ENCODE measurements at places on chromosomes 4 and X. TPM values are rescaled to one million over a fixed set of nuclear protein-coding genes. Genes with fewer than 3 reads are reported as not detected.

The CPEB2 gene
- total RNA-seq: 7.1 TPM

GRCh38 chr4:84691170-84691691 lies 108.3 kb downstream of the CDS1 start:
- no peak for DNase-seq

DNA sequence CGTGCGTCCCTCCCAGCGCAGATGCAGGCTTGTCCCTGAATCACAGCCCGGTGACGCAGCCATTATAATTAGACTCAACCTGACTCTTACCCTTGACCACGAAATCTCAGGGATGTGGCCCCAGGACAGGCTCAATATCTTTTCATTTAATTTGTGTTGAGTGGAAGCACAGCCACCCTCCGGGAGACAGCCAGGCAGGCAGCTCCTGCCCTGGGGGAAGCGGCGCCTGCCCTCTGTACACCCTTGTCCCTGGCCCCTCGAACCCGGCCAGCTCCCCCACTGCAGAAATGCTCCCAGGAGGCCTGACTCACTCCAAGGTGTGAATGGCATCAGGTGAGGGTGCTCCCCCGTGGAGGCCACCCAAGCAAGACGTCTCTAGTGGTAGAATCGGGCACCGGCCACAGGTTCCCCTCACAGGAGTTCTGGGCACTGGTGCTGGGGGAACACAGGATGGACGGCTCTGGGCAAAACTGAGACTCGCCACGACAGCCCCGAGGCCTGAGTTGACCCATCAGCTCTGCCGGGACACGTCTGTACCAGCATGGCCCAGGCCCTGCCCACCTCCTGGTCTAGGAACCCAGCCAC lies 2.7 kb downstream of the CPLX1 start:
- DNase-seq: no peak

The FRAS1 gene
- total RNA-seq: 0.06 TPM

- DNase-seq: no peak
Observed at GRCh38 chrX:7985568-7985967, 58.4 kb upstream of the PNPLA4 start.

- no peak for DNase-seq
Observed at GRCh38 chr4:8510611-8511285, 69.4 kb upstream of the GPR78 start.

GRCh38 chrX:124035657-124036056 lies 74.2 kb downstream of the STAG2 start:
- no peak for DNase-seq

DNA sequence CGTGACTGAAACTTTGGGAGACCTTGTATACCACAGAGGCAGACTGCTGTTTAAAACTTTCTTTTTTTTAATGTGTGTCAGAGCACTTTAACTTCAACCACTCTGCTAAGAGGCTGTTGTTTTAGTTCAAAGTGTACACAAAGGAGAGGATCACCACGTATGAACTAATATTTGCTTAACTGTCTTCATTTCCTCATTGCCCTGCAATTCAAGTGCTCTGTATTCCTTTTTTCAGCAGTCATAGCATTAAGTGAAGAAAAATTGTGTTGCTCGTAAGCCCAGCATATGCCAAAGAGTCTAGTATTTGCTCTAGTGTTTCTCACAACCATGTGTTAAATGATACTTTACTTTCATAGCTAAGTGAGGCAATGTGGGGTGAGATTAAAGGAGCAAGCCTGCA lies 63.0 kb upstream of the HHIP start:
- DNase-seq: no peak

DNA sequence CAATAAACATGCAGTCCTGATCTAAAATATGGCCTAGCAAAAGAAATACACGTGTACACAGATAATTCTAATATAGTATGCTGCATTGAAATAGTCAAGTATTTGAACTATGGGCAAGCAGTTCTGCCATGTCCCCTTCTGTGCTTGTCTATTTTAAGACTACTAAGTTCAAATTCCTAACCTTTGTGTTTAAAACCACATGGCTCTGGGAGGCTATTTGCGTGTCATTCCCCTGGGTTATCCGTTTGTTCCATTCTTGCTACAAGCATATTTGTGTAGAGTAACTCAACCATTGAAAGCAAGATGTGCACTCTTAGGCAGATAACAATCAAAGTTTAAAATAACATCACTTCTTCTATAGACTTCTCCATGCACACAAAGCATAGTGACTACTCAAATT lies 25.4 kb upstream of the TBC1D1 start:
- DNase-seq: no peak

GRCh38 chrX:41085512-41085877 lies 250 bp downstream of the USP9X start:
- DNase-seq: peak; percentile 41

The MAGIX gene
- total RNA-seq: 1.2 TPM

The EMCN gene
- not detected for total RNA-seq

DNA sequence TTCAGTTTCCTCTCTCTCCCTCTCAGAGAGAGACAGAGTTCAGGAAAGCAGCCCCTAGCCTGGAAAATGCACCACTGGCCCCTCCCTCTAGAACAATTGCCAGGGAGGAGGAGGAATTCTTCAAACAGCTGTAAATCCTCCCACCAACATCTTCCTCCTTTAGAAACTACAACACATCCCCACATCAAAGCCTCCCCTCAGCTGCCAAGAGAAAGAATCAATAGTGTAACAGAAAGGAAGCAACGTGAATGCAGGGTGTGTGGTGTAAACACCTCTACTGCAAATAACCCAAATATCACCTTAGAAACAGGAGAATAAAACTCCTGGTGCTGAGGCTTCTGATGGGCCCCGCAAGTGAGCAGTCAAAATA lies 249.9 kb upstream of the GATB start:
- no peak for DNase-seq

The PNMA3 gene
- total RNA-seq: 3.3 TPM

DNA sequence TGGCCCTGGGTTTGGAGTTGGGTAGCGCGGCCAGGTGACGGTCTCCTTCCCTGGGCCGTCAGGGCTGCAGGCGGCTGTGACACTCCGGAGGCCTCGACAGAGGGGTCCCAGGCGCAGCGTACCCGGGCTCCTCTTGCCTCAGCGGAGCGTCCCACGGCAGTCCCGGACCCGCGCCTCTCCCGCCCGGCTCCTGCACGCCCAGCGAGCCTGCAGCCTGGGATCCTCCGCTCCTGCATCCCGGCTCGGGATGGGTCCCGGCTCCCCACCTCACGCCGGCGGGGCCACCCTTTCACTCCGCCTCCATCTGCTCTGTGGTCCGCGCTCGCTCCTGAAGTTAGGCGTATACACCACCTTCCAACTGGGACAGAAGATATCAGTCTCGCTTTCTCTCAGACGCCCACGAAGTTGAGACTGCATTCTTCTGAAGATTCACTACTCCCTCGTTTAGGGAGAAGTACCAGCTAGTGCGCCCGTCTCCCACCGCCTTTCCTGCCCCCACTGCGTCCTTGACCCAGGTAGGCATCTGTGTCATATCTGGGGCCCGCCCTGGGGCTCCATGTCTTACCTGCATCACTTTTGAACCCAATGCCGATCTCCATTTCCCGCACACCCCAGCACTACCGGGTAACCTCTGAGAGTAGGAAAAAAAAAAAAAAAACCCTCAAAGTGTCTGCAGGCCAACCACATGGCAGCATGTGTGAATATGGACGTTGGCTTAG lies 32.3 kb upstream of the KDR start:
- DNase-seq: no peak

DNA sequence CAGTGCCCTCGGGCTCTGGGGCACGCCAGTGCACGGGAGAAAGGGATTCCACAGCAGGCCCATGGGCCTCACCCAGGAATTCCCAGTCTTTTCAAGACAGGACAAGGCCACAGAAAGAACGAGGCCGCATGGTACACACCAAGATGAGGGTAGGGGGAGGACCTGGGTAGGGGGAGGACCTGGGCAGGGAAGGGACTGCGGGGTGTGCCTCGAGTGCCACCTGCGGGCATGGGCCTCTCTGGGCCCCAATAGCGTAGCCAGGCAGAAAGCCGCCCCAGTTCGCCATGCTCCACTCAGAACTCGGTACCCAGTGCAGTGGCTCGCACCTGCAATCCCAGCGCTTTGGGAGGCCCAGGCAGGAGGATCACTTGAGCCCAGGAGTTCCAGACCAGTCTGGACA lies 14.0 kb upstream of the DUSP9 start:
- DNase-seq: no peak

DNA sequence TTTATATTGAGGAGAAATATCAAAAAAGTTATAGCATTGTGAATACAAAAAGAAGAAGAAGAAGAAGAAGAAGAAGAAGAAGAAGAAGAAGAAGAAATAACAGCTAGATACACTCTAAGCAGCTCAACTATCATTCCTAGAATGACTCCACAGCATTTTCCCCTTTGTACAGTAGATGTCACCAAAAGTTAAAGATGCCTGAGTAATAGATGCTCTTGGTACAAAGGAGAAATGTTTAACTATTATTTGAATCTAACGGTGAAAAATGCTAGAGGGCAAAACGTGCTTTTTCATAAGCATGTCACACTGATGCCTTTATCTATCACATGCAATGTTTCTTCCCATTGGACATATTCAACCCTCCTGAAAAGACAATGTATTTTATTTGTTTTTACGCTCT lies 178.4 kb upstream of the GPRIN3 start:
- no peak for DNase-seq

DNA sequence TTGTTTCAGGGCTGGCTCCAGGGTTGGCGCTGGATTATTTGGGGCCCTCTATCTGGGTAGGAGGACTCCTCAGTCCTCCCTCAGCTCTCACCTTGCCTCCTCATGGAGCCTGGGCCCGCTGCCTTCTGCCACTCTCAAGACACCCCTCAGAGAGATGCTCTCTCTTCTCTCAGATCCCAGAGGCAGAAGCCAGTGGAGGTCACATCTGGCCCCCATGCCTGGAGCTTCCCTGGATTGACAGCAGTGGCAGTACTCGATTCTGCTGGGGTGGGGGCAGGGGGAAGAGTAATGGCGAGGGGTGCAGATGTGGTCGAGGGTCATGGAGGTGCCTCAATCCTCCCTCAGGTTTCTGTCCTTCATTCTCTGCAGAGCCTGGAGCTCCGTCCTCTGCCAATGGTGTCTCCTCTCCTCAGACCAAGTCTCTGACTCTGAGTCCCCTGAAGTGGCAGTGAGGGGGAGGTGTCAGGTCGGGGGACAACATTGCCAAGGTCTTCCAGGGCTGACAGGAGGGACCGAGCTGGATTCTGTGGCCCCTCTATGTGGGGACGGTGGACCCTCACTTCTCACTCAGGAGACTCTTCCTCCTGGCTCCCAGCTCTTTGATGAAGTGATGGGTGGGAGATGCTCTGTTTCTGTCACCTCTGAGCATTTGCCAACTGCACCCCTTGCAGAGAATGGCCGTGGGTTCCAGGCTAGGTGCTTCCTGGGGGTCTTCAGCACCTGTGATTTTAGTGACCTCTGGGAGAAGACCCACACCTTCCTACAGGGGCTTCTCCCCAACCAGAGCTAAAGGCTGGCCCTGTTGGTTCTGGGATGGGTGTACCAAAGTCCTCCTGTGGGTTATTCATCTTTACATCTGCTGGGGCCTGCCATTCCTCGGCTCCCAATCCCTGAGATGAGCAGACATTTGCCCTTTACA lies 10.9 kb upstream of the HSFX1 start:
- DNase-seq: no peak

The CTAG1A gene
- total RNA-seq: not detected

DNA sequence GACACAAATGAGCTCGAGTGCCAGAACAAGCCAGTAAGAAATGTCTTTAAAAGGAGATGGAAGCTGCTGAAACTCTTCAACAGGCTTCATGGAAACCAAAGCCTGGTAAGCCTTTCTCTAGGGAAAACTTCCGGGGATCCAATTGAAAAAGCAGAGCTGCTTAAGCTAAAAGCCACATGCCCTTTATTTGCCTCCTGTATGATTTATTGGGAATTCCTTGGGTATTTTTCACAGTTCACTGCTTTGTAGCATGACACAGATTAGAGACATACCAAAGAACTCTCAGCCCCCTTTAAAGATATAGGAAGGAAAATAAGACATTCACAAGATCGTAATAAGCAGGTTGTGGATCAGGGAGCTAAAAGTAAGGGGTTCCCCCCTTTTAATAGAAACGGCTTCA lies 6.5 kb upstream of the ARHGAP6 start:
- DNase-seq: no peak

GRCh38 chrX:23737413-23737812 lies 5.7 kb downstream of the ACOT9 start:
- no peak for DNase-seq

Data from activated naive CD4-positive, alpha-beta T cell treated with anti-CD3 and anti-CD28 coated beads, Interleukin-2, amount 50 U/mL, for 72 hours (primary cell).